SJSA1 (cell line): ENCODE measurements at places on chromosomes 11 and 22. TPM values are rescaled to one million over a fixed set of nuclear protein-coding genes. Genes with fewer than 3 reads are reported as not detected.

DNA sequence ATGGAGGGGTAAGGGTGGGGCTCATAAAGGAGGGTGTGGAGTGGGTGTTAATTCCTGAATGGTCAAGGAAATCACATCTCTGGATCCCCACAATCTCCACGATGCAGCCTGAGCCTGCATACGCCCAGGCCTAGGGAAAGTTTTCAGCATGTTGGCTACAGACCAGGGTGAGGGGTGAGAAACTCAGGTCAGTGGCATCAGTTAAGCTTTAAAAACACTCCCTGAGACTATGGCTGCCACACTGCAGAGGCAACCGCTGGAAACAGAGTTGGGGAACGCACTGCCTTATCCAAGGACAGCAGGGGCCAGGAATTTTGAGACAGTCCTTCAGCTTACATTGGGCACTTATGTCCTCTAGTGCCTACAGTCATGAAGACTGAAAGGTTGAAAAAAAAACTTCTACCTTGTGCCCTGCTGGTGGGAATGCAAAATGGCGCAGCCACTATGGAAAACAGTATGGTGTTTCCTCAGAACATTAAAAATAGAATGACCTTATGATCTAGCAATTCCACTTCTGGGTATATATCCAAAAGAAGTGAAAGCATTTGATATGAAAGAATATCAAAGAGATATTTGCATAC, 19.7 kb downstream of the DKK3 start:
- no peak for DNase-seq

GRCh38 chr22:31439808-31440207, 40.4 kb downstream of the DRG1 start:
- no peak for DNase-seq

GRCh38 chr11:31767066-31767465, 44.1 kb downstream of the PAX6 start:
- no peak for DNase-seq

DNA sequence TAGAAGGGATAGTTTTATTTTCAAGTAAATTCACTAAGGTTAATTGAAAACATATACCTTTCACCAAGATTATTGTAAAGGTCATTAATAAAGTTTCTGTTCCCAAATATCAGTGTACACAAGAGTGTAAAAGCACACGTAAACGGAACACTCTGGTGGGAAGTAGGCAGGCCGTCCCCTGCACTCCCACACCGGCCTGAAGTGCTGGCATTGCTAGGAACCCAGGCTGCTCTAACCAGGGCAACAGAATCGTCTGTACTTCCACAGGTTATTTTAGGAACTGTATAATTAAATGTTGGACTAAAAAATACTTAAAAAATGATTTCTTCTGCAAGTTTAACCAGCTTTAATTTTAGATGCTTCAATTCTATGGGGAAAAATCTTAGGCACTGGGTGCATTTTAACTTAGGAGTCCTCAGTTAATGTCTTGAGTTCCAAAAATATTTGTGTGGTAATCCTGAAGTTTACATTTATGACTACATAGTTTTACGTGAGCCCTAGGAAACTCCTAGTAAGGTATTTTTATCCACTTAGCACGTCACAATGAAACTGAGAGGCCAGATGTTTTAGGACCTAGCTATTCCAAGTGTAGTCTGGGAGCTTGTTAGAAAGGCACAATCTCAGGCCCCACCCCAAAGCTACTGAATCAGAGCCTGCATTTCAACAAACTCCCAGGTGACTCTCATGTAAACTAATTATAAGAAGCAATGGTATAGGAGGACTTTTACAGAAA, 31.2 kb downstream of the KMT5B start:
- no peak for DNase-seq

- no peak for DNase-seq
Observed at GRCh38 chr11:78691215-78691614, 116.6 kb upstream of the NARS2 start.

GRCh38 chr11:133503776-133504175, 28.5 kb downstream of the OPCML start:
- DNase-seq = no peak

GRCh38 chr11:96222102-96222501, 120.9 kb downstream of the MAML2 start:
- no peak for DNase-seq

The YPEL1 gene
- 1.0 and 1.2 TPM in 2 replicates for total RNA-seq

The MEI1 gene
- 0.08 TPM in 1 of 2 replicates, not detected in the other for total RNA-seq

The OSBP2 gene
- total RNA-seq = 0.37 and 0.53 TPM in 2 replicates

The BARX2 gene
- not detected in 2 replicates for total RNA-seq

The HEPHL1 gene
- total RNA-seq = not detected in 2 replicates

The OR5L1 gene
- not detected in 2 replicates for total RNA-seq

The PTDSS2 gene
- total RNA-seq = 11.5 and 18.3 TPM in 2 replicates
